Jurkat, Clone E6-1 (cell line): ENCODE measurements at places on chromosomes 5 and 9.

GRCh38 chr5:96885518-96886338 is 9.4 kb downstream of the ERAP2 start:
- DNase-seq: no peak

DNA sequence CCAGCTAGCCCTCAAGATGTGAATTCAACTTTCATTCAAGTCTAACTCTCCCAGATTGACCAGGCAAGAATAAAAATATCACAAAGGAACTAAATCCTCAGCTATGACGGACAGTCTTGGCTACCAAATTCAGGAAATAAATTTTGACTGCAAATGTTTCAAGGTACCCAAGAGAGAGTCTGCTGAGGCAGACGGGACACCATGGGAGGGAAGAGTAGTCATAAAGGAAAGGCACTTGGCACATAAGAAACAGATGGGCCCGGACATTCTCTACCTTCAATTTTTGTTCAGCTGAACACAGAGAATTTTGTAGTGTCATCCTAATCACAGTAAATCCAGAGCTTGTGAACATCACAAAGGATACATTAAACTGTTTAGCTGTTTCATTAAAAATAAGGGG is 390.0 kb downstream of the DTWD2 start:
- no peak for DNase-seq

- DNase-seq: no peak
Measured at GRCh38 chr9:92440751-92441046, 16.4 kb upstream of the OMD start.

DNA sequence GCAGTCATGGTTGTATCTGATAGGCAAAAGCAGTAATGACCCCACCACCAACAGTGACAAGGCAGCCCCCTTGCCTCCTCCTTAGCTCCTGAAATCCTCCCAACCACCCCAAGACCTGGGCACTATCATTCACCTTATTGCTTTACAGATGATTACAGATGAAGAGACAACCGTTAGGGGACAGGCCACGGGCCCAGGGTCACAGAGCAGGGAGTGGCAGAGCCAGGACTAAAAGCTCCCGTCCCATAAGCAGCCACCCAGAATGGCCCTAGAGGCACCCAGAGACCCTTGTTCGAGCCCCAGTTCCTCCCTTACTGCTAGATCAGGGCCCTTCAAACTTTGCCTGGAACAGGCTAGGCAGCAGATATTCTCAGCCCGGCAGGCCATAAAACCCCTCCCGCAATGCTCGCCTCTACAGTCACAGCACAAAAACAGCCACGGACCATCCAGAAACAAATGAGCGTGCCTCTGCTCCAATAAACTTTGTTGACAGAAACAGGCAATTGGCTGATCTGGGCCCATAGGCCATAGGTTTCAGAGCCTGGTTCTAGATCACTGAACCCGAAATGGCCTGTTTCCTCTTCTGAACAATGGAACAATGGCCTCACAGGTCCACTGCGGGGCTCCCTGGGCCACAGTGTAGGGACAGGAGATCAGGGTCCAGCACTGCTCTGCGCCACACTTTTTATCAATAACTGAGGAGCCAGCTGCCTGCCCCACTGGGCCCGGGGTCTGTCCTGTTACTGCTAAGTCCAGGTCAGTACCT is 67.0 kb downstream of the LRSAM1 start:
- DNase-seq: no peak

DNA sequence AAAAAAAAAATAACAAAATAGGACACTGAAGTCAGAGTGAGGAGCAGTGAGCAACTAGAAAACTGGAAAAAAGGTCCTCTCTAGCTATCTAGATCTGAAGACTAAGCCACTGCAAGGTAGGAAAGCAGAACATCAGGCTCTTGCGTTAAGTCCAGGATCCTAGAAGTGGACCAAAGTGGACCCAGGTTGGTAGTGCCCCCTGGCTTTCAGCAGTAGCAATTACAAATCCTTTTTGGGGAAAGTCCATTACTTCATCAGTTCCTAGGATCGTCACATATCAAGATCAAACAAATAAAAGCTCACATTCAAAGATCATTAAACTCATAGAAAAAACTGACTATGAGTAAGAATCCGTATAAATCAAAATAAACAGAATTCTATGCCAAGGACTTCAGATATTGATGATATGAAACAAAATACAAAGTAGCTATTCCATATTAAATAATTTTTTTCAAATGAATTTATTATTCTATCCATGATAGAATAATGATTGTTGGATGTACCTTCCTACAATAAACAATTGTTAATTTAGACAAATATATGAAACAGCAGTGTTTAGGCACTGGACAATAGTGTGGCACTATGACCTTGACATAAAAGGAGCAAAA is 6.5 kb upstream of the RICTOR start:
- peak; percentile 22 for DNase-seq

GRCh38 chr5:26666371-26666770 is 372.0 kb downstream of the CDH9 start:
- no peak for DNase-seq

DNA sequence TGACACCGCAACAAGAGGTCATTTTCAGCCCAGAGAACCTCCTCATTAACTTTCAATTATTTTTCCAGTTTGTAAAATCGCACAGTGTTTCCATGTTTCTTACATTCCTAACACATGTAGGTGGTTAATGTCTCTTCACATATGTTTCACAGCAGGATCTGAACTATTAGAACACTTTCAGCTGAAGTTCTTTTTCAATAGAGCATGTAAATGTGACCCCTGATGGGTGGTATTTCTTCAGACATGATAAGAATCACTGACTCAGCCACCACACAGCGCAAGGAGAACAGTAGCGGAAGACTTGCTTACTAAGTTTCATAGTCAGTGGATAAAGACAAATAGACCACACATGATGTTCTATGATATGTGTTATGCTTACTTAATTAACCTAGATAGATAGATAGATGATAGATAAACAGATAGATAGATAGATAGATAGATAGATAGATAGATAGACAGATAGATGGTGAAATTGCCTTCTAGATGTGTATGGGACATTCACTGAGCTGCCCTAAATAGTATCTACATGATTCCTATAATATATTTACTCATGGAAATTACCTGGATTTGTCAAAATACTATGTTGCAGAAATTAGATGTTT is 1992.1 kb upstream of the NUDT12 start:
- DNase-seq: no peak

DNA sequence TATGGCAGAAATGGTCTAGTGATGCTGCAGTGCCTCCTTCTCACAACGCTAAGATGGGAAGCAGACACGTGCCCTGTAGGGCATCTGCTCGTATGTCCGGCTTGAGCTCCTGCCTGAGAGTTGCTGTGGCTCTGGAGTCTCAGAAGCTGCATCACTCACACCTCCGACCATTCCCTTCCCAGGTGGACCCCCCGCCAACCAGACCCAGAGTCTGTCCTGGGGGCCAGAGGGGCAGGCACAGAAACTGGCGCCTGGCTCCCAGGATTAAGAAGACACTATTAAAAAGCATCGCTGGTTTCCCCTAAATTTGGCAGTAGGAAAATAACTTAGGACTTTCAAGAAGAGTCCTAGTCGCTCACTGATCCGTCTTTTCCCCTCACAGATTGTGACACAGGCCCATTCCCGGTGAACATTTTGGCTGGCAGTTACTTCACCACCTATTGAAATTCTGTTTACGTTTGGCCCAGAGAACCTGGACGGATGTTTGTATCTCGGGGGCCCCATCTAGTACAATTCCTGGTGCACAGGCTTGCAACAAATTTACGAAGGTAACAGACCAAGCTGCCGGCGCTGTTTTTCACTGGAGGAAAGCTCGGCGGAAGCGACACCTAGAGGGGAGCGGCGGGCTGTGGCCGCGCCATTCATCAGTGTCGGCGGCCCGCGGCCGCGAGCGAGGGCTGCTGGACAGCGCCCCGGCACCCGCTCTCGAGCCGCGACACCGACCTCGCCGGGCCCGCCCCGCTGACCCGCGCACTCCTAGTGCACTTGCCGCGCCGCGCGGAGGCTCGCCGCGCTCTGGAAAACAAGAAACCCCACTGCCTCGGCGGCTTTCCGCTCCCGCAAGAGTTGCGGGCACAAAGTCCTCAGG is 1.6 kb downstream of the FSTL4 start:
- DNase-seq: no peak

GRCh38 chr5:9202636-9203035 is 343.2 kb downstream of the SEMA5A start:
- DNase-seq: no peak

DNA sequence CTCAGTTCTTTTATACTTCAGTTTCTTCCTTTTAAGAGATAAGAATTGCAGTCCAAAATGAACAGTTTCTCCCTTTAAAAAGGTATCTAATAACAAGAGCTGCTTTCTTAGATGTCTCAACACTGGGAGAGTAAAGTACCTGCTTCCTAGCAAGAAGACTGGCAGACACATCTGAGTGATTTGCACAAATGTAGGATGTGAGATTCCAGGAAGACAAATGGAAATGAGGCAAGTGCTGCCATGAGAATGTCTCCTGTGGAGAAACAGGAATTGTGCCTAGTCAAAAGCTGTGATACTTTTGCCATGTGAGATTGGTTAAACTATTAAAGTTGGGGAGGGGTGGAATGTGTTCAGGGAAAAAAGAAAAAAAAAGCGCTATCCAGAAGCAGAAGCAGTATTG is 159.1 kb downstream of the HTR1A start:
- no peak for DNase-seq

DNA sequence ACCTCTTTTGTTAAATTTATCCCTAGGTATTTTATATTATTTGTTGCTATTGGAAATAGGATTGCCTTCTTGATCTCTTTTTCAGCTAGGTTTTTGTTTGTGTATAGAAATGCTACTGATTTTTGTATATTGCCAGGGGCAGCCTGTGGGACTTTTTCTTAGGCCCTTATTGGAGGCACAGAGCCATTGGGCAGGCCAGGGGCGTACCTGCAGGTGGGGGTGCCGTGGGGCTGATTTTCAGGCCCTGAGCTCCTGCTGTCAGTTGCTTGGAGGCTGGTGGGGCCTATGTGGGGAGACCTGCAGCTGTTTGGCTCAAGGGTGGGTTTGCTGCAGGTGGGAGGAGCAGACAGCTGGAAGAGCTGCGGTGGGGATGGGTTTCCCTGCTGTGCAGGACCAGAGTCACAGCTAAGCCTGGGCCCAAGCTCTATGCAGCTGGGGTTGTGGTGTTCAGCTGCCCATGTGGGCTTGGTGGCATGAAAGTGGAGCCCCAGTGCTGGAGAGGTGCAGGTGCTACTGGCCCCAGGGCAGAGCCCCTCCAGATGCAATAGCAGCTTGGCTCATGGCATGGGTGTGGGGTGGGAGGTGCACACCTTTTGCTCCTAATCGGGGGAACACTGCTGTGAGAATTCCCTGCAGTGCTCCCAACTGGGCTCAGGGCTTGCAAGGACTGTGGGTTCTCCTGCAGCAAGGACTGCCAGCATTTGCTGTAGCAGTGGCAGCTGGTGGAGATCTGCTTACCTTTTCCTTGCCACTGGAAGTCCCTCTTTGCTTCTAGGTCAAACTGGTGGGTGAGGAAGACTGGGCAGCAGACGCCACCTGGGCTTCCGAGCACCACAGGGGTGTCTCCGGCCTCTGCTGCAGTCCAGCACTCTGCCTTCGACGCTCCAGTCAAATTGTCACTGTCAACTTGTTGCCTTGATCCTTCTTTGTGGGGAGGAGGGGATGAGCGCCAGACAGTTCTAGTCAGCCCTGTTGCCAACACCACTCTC is 7.6 kb upstream of the CLPTM1L start:
- peak; percentile 71 for DNase-seq

DNA sequence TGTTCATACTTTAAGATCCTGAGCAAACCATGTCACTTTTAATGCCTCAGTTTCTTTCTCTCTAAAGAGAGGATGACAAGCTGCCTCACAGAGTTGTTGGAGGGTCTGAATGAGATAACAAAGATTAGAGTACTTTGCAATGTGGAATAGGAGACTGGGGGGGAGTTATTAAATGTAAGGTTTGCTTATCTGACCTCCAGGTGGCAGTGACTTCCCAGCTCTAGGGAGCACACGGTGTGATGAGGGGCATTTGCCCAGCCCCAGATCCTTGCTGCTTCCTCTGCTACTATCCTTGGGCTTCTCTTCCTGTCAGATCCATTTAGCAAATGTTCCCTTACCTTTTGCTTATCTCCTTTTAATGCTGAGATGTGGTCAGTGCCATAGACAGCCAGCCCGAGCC is 30.7 kb downstream of the ENHO start:
- DNase-seq: no peak

- no peak for DNase-seq
Measured at GRCh38 chr9:110960288-110960687, 78.0 kb downstream of the LPAR1 start.

DNA sequence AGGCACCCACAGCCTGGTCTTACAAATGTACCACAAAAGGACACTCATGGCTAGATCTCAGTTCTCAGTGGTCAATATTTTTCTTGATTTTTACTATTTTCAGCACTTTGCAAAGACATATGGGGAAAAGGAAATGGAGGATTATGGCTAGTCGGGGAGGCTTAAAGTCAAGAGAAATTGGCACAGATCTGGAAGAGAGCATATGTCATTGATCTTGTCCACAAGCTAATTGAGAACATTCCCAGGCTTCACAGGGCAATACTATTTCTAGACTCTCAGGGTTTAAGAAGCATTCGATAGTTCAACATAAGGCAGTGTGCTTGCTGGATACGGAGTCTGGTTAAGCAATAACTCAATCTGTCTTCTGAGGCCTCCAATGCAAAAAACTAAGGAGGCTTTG is 285.8 kb downstream of the ZNF608 start:
- DNase-seq: no peak

GRCh38 chr9:128633057-128633456 is 23.6 kb downstream of the DYNC2I2 start:
- DNase-seq: no peak

DNA sequence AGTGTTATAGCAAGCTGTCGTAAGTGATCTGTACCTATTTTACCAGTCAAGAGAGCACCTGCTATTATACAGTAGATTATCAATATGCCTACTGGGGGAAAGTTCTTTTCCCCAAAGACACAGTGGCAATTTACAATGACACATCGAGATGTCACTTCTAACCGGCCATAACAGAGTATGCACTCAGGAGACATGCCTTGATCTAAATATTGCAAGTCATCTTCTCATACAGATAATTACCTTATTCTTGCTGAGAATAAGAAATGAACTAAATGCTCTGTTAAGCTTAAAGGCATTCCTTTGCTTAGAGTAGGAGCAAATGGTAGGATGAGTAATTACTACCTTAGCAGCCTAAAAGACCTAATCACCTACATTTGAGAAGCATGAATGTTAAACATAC is 71.6 kb downstream of the PKD2L2 start:
- no peak for DNase-seq
